ENCODE measurements at places on chromosomes 7 and 10. TPM values are rescaled to one million over a fixed set of nuclear protein-coding genes. Genes with fewer than 3 reads are reported as not detected.

ACADSB gene
- 5.6 TPM for total RNA-seq

CRHR2 gene
- 0.06 TPM for total RNA-seq

NEUROG3 gene
- total RNA-seq, result not detected

TMEM229A gene
- not detected for total RNA-seq

RELN gene
- not detected for total RNA-seq
